ENCODE measurements at places on chromosomes 4 and X. TPM values are rescaled to one million over a fixed set of nuclear protein-coding genes. Genes with fewer than 3 reads are reported as not detected.

Gene SLC9A7
- total RNA-seq = 1.2 TPM

- no peak overlapping the region for H3K27ac ChIP-seq
- DNase-seq = no peak
- H3K27me3 ChIP-seq = no peaks in the 10 kb centered on the region
- no peak overlapping the region for H3K4me3 ChIP-seq
- no peaks in the 10 kb centered on the region for H3K4me1 ChIP-seq
- H3K36me3 ChIP-seq = no peaks in the 10 kb centered on the region
Measured at GRCh38 chr4:158609116-158609515, 62.6 kb downstream of the C4orf46 start.

Gene FGB
- not detected for total RNA-seq

Gene SSX5
- not detected for total RNA-seq

Gene BMX
- total RNA-seq = 2.0 TPM

Gene KLB
- total RNA-seq = 2.5 TPM

DNA sequence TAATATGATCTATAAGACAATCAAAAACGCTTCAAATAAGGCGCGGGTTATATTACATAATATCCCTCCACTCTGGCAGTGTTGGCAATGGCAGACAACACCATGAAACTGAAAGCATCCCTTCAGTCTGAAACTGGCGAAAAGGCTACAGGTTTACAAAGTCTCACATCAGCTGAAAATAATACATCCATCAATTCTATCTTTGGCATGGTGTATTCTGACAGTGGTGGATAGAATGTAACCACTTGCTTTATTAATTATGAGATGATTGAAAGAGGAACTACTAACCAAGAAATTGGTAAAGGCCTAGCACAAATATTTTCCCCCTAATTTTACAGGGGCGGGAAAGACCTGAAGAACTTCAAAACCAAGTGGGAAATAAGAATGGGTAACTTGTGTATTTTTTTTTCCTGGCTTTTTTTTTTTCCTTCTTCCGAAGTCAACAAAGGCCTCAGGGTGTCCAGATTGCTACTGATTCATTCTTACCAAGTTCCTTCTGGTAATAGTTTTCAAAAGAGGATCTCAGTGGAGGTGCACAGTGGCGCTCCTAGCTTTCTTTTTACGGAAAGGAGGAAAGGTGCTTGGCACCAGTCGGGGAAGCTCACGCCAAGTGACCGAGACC, 728 bp downstream of the UBA6 start:
- no peak for DNase-seq
- no peaks in the 10 kb centered on the region for H3K27me3 ChIP-seq
- no peaks in the 10 kb centered on the region for H3K4me1 ChIP-seq
- no peaks in the 10 kb centered on the region for H3K36me3 ChIP-seq
- peak overlapping the region; percentile 99 for H3K27ac ChIP-seq
- peak overlapping the region; percentile 70 for H3K4me3 ChIP-seq

- no peak overlapping the region for H3K4me3 ChIP-seq
- no peaks in the 10 kb centered on the region for H3K36me3 ChIP-seq
- no peaks in the 10 kb centered on the region for H3K27me3 ChIP-seq
- H3K27ac ChIP-seq = no peak overlapping the region
Measured at GRCh38 chrX:41377624-41378023, 43.7 kb downstream of the DDX3X start.

DNA sequence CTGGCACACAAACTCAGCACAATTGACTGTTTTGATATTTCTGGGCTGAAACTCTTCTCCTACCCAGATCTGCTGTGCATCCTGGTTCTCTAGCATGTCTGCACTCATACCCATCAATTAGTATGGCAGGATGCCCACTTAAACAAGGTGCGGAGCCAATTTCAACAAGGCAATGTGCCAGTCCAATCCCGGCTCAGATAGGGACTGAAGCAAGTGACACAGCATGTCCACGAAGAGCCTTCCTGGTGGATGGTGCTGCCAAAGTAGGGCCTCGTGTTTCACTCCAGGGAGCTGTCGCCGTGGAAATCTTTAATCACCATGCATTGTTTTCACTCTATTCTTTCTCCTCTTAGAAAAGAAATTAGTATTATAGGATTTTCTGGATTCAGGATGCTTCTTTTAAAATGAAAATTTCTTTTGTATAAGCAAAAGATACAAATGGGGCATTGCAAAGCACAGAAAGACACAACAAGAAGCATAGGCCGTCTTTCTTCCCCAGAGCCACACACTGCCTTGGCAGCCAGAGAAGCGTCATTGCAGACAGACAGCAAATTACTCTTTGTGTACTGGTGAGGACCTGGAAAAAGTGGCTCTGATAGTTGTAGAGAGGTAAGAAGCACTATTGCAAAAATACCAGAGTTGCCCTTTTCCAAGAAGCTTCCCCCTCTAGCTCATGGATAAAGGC, 40.6 kb upstream of the LSM6 start:
- no peaks in the 10 kb centered on the region for H3K36me3 ChIP-seq
- no peak overlapping the region for H3K4me3 ChIP-seq
- H3K27ac ChIP-seq = no peak overlapping the region
- H3K4me1 ChIP-seq = no peaks in the 10 kb centered on the region

- H3K27me3 ChIP-seq = no peaks in the 10 kb centered on the region
- H3K27ac ChIP-seq = no peak overlapping the region
- H3K36me3 ChIP-seq = no peaks in the 10 kb centered on the region
- H3K4me1 ChIP-seq = no peaks in the 10 kb centered on the region
- no peak for DNase-seq
- H3K4me3 ChIP-seq = no peak overlapping the region
Measured at GRCh38 chr4:44861756-44862155, 135.4 kb upstream of the GNPDA2 start.

Gene FRAS1
- 1.8 TPM for total RNA-seq

GRCh38 chr4:77399831-77400230, 205.8 kb upstream of the CXCL13 start:
- DNase-seq = no peak
- no peaks in the 10 kb centered on the region for H3K36me3 ChIP-seq
- no peak overlapping the region for H3K27ac ChIP-seq
- no peak overlapping the region for H3K4me3 ChIP-seq
- peaks cover 9% of the 10 kb centered on the region for H3K4me1 ChIP-seq

Gene TEX11
- 0.27 TPM for total RNA-seq

GRCh38 chr4:56728512-56728911, 47.4 kb upstream of the HOPX start:
- H3K4me1 ChIP-seq = peaks cover 12% of the 10 kb centered on the region
- peak overlapping the region; percentile 67 for H3K27ac ChIP-seq
- H3K36me3 ChIP-seq = no peaks in the 10 kb centered on the region
- peak; percentile 91 for DNase-seq
- no peaks in the 10 kb centered on the region for H3K27me3 ChIP-seq

Gene SCML1
- total RNA-seq = 21.1 TPM

DNA sequence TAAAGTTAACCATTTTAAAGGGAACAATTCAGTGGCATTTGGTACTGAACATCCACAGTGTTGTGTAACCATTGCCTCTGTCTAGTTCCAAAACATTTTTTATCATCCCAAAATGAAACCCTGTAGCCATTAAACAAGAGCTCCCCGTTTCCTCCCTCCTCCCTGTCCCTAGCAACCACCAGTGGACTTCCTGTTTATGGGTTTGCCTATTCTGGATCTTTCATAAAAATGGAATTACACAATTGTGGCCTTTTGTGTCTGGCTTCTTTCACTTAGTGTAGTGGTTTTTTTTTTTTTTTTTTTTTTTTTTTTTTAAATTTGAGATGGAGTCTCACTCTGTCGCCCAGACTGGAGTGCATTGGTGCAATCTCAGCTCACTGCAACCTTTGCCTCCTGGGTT, 11.6 kb downstream of the RBMX2 start:
- H3K27ac ChIP-seq = no peak overlapping the region
- H3K4me3 ChIP-seq = no peak overlapping the region
- no peaks in the 10 kb centered on the region for H3K4me1 ChIP-seq

GRCh38 chr4:22129454-22130029, 181.0 kb upstream of the KCNIP4 start:
- no peaks in the 10 kb centered on the region for H3K36me3 ChIP-seq
- no peak overlapping the region for H3K27ac ChIP-seq
- H3K27me3 ChIP-seq = no peaks in the 10 kb centered on the region
- H3K4me1 ChIP-seq = no peaks in the 10 kb centered on the region
- peak; percentile 22 for DNase-seq

DNA sequence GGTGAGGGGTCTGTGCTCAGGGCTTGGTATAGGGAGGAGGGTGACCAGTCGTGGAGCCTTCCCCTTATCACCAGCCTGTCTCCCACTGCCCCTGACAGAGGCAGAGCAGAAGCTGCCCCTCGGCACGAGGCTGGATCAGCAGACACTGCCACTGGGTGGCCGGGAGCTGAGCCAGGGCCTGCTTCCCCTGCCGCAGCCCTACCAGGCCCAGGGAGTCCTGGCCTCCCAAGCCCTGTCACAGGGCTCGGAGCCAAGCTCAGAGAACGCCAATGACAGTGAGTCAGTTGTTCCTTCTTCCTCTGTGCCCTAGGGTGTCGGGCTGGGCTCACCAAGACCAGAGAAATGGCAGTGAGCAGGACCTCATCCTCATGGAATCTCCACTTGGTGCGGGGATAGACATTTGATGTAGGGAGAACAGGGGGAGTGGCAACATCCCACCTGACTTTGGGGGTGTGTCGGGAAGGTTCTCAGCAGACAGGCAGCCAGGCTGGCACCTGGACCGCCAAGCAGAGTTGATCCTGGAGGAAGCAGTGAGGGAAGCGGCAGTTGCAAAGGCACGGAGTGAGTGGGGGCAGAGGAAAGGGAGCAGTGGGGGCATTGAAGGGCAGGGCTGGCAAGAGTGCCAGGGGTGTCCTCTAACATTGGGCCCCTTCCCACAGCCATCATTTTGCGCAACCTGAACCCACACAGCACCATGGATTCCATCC, 14.3 kb upstream of the UBA1 start:
- peaks cover 7% of the 10 kb centered on the region for H3K36me3 ChIP-seq
- no peak overlapping the region for H3K27ac ChIP-seq
- H3K4me1 ChIP-seq = no peaks in the 10 kb centered on the region
- DNase-seq = no peak

DNA sequence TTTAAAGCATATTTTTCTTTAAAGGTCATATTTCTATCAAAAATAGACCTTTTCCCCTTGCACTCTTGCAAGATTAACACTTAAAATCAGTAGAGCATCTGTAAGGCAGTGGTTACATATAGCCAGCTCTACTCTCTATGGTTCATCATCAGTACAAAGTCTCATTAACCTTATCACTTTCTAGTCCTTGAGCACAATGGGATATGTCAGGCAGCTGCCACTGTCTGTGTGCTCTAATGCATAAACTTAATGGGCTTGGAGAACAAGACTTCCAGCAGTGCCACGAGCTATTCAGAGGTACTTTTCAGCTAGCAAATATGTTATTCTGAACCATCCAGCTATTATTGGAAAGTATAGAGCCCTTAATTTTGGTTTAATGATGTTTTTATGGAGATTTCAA, 393.7 kb downstream of the GASK1B start:
- no peaks in the 10 kb centered on the region for H3K27me3 ChIP-seq
- no peak for DNase-seq
- H3K4me3 ChIP-seq = no peak overlapping the region
- H3K27ac ChIP-seq = no peak overlapping the region

DNA sequence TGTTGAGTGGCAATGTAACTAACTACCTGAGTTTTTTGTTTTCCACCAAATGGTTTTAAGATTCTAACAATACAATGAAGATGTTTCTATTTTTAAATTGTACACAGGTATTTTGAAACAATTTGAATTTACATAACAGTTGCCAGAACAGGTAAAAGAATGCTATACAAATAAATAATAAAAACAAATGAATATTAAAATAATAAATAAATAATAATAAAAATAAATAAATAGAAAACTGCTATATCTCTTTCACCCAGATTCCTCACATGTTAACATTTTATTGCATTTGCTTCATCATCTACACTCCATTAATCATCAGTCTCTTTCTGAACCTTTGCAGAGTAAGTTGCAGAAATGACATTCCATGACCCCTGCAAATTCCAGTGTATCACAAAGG, 32.3 kb upstream of the DSPP start:
- H3K4me1 ChIP-seq = no peaks in the 10 kb centered on the region
- no peaks in the 10 kb centered on the region for H3K36me3 ChIP-seq
- H3K27me3 ChIP-seq = no peaks in the 10 kb centered on the region
- no peak overlapping the region for H3K4me3 ChIP-seq
- H3K27ac ChIP-seq = no peak overlapping the region

Gene MAGEA8
- total RNA-seq = not detected

Gene VCX3B
- total RNA-seq = not detected

- no peak overlapping the region for H3K4me3 ChIP-seq
- H3K36me3 ChIP-seq = no peaks in the 10 kb centered on the region
- no peaks in the 10 kb centered on the region for H3K4me1 ChIP-seq
- DNase-seq = no peak
- no peak overlapping the region for H3K27ac ChIP-seq
Measured at GRCh38 chrX:121782976-121783375, 735.6 kb downstream of the GLUD2 start.

GRCh38 chr4:24975510-24975909, 55.2 kb downstream of the LGI2 start:
- no peak overlapping the region for H3K27ac ChIP-seq
- no peak for DNase-seq
- H3K4me1 ChIP-seq = peaks cover 11% of the 10 kb centered on the region
- H3K36me3 ChIP-seq = no peaks in the 10 kb centered on the region
- no peaks in the 10 kb centered on the region for H3K27me3 ChIP-seq

Gene CYLC1
- total RNA-seq = not detected

Gene USP11
- total RNA-seq = 5.0 TPM

- no peaks in the 10 kb centered on the region for H3K4me1 ChIP-seq
- peak; percentile 51 for DNase-seq
- no peak overlapping the region for H3K27ac ChIP-seq
Measured at GRCh38 chrX:55839485-55839884, 121.9 kb downstream of the RRAGB start.

- H3K4me3 ChIP-seq = no peak overlapping the region
- DNase-seq = no peak
- no peaks in the 10 kb centered on the region for H3K36me3 ChIP-seq
- no peaks in the 10 kb centered on the region for H3K27me3 ChIP-seq
Measured at GRCh38 chrX:110698696-110699095, 96.9 kb downstream of the CHRDL1 start.

GRCh38 chrX:113274345-113274744, 433.7 kb upstream of the AMOT start:
- no peak for DNase-seq
- no peaks in the 10 kb centered on the region for H3K36me3 ChIP-seq
- no peaks in the 10 kb centered on the region for H3K4me1 ChIP-seq
- no peaks in the 10 kb centered on the region for H3K27me3 ChIP-seq
- H3K4me3 ChIP-seq = no peak overlapping the region

DNA sequence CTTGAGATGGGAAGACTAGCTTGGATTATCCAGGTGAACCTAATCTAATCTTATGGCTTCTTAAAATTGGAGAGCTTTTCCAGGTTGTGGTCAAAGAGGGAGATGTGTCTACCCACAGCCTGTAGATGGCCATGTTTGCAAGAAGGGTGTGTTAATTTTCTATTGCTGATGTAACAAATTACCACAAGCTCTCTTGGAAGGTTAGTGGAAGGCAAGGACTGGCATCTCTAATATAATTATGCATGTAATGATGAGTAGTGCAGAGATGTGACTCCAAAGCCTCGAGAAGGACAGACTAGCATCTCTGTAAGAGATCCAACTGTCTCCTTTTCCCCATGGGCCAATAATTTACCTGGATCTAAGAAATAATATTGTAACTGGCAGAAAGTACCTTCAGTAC, 3.2 kb upstream of the ADH1B start:
- peak overlapping the region; percentile 64 for H3K27ac ChIP-seq
- no peak overlapping the region for H3K4me3 ChIP-seq
- no peaks in the 10 kb centered on the region for H3K27me3 ChIP-seq
- H3K36me3 ChIP-seq = no peaks in the 10 kb centered on the region

Data from transverse colon (tissue), 4 donors.